ENCODE measurements at places on chromosomes 7 and 10.

- DNase-seq, result no peak
These were observed 29.5 kb upstream of the DAGLB start for GRCh38 chr7:6477318-6477660.

DNA sequence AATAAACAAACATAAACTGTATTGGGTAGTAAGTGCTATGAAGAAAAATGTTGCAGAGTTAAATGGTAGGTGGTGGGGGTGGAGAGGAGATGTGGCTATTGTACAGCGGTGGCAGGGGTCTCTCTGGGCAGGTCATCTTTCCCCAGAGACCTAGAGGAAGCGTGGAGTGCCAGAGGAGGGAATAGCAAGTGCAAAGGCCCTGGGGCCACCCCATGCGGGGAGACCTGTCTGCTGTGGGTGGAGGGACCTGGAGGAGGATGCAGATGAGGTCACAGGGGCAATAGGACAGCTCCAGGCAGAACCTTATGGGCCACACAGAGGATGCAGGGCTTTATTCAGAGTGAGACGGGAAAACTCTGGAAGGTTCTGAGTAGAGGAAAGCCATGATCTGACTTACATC lies 47.5 kb downstream of the DLG5 start:
- no peak for DNase-seq

- no peak for DNase-seq
These were observed 18.1 kb upstream of the DNA2 start for GRCh38 chr10:68489919-68490318.

DNA sequence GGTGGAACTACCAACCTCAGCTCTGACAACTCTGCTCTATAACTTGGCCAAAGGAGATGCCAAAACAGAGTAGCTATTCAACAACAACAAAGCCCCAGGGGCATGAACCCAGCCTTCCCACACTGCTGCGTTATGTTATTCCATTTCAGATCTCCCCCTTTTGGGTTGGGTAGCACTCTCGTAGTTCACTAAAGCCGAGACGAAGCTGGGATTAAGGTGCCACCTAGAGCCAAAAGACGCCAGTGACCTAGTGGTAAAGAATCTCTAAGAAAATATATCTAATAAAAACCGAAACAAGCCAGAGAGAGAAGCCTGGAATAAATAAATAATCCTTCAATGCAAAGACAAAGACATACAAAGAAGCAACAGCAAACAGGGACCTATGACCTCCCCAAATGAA lies 217.3 kb downstream of the HERPUD2 start:
- no peak for DNase-seq

DNA sequence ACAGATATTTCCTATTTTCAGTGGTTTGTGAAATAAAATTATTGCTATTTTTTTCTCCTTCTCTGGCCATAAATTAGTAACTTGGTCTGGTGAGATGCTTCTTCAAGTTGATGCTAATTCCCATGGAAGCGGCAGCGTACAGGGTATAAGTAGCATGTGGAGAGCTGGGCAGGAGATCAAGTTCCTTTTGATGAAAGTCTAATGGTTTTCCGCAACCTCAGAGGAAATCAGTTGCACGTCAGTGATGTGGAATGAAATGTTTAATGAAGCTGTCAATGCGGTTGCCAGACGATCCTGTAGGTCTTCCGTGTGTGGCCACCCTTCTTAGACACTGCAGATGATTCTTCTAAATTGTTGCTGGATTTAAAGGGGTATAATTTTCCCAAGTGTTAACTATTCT lies 236.4 kb upstream of the GRM3 start:
- DNase-seq, result peak; percentile 62

GRCh38 chr7:152594801-152595200 lies 81.1 kb downstream of the XRCC2 start:
- DNase-seq, result no peak

GRCh38 chr7:72391821-72392377 lies 20.2 kb downstream of the CALN1 start:
- DNase-seq, result no peak

- peak; percentile 39 for DNase-seq
These were observed 301.6 kb upstream of the HPS1 start for GRCh38 chr10:98748298-98748697.

DNA sequence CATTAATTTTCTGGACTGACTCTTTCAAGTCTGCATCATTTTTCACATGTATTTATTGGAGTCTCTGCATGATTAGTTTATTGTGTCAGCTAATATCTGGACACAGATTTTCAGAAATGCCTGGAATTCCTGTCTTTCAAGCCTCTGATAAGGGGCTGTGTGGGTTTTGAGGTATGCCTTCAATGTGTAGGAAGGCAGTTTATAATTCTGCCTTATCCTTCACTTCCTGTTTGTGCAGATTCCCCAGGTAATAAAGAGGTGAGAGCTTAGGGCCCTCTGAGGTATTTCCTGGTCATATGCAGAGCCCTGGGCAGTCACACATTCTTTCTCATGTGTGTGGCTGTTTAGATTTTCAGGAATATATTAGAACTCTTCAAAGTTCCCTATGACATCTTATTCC lies 79.4 kb upstream of the PRKCQ start:
- peak; percentile 58 for DNase-seq

DNA sequence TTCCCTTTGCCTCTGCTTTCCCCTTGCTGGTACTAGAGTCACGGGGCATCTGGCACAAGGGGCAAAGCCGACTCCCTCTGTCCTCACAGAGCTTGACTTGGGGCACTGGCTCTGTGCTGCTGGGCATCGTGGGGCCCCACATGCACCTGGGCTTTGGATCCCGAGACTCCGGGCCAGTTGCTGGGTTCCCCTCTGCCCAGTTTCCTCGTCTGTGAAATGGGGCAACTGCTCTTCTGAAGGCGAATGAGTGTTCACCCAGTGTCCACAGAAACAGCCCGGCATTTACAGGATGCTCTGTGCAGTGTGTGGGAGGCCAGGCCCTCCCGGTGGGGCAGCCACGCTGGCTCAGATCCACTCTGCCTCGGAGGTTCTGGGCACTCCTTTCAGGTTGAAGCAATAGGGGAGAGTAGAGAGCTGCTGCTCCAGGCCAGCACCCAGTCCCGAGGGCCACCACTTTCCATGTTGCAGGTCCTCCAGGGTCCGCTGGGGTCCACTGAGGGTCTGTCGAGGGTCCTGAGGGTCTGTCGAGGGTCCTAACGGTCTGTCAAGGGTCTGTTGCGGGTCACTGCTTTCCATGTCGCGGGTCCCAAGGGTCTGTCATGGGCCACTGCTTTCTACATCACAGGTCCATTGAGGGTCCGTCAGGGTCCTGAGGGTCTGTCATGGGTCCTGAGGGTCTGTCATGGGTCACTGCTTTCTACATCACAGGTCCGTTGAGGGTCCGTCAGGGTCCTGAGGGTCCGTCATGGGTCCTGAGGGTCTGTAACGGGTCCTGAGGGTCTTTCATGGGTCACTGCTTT lies 103.6 kb downstream of the VIPR2 start:
- no peak for DNase-seq

DNA sequence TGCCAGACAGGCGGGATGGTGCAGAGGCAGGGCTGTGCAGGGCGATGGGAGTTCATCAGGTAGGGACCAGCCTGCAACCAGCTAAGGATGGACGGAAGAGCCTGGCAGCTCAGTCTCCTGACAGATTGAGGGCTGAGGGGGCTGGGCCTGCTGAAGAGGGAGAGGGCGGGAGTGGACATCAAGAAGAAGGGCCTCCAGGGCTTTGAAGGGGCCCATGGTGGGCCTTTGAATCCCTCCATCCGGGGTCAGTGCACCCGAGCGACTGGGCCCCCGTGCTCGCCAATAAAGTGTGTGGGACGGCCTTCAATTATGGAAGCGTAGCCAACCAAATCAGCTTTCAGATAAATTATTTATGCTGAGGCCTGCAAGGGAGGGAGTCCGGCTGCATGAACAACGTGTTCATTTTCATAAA lies 431.2 kb downstream of the RPS24 start:
- DNase-seq, result no peak
